ENCODE measurements at places on chromosomes 4 and X.

GRCh38 chr4:95093460-95093859 lies 335.7 kb downstream of the BMPR1B start:
- DNase-seq = no peak

GRCh38 chrX:136856551-136856950 lies 24.0 kb downstream of the RBMX start:
- DNase-seq = no peak

- DNase-seq = no peak
Observed at GRCh38 chr4:137866671-137867070, 334.4 kb upstream of the PCDH18 start.

DNA sequence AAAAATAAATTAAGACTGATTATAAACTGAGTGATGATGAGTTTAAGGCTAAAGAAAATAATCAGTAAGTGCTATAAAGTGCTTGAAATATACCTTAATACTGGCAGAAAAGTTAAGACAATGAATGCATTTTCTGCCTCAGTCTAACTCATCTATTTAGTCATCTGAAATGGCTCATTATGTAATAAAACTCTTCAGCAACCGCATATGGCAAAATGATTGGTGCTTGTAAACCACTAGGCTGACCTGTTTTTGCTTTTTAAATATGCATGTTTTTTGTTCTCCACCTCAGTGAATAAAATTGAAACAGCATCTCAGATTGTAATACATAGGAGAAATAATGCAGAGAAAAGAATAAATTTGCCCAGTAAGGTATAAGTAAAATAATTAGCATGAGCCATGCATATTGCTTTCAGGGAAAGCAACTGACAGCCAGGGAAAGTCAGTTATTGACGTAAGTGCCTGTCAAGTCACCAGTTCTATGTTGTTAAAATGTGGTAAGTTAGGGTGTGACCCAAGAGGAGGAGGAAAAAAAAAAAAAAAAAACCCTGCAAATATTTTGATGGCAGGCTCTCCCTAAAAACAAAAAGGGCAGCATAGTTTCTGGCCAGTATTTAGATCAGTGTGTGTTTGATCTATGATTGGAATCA lies 167.5 kb downstream of the PALLD start:
- no peak for DNase-seq

DNA sequence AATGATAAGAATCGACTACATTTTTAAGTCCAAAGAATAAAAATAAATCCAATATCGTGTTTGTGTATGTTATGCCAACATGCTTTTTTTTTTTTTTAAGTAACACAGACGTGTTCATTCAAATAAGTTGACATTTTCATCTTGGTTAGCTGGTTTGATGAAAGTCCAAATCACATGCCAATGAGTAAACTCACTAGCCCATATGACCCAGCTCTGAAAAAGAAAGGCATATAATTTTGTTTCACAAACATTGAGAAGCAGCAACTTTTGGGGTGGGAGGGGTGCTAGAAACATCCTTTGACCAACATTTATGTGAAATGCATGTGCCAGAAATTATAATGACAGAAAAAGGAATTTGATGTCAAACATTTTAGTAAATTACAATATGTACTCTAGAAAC lies 61.6 kb upstream of the SPP1 start:
- DNase-seq = no peak

DNA sequence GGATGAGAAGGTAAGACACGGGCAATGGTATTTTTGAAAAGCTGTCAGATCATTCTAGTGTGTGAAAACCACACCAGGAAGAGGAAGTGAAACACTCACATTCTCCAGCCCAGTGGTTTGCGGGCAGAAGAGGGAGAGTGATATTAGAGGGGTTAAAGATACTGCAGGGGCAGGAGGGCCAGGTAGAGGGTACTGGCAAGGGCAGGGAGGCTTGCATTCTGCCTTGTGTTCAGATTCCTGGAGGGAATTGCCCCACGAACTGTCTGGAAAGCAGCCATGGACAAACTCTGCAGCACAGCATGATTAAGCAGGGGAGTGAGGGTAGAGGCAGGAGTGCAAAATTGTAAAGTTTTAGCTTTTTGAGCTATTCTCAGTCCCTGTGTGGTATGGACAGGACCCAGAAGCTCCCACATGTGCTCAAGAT lies 30.9 kb downstream of the NIPAL1 start:
- DNase-seq = no peak

- no peak for DNase-seq
Observed at GRCh38 chr4:4532371-4533154, 9.3 kb downstream of the STX18 start.

DNA sequence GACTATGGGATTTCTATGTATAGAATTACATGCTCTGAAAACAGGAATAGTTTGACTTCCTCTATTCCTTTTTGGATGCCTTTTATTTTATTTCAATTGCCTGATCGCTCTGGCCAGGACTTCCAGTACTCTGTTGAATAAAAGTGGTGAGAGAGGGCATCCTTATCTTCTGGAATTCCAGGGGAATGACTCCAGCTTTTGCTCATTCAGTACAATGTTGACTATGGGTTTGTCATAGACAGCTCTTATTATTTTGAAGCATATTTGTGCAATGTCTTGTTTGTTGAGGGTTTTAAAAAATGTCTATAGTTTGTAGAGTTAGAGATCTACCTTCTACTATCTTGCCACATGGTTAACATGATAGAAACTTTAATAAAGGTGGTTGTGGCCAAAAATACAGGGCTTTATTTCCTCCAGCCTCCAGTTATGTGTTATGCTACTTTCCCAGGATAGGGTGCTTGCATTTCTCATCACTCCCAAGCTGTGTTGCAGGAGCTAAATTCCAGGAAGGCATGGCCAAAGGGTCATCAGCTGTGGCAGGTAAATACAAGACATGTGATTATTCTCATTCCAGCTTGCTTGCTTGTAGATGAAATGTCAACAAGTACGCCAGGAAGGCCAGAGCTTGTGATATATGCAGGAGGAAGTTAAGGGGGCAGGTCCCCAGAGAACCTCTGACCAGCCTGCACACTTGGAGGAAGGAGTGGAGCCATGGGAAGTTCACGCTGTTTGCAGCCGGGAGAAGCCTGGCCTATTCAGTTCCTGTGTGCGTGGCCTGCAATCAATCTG lies 142.4 kb upstream of the CPXCR1 start:
- DNase-seq = no peak

GRCh38 chrX:46327566-46328115 lies 217.6 kb downstream of the ZNF674 start:
- DNase-seq = no peak

- no peak for DNase-seq
Observed at GRCh38 chr4:152687974-152688599, 8.3 kb upstream of the TMEM154 start.

GRCh38 chrX:112664924-112665323 lies 14.8 kb downstream of the LHFPL1 start:
- no peak for DNase-seq

Data from RKO (cell line).